Posterior vena cava (tissue), 2 donors: ENCODE measurements at places on chromosomes 5 and 9. TPM values are rescaled to one million over a fixed set of nuclear protein-coding genes. Genes with fewer than 3 reads are reported as not detected.
A peak's percentile ranks its signal among the peaks of the same experiment; 100 is the strongest.

ORM2 gene
- not detected for total RNA-seq

FOXD4L3 gene
- total RNA-seq, result not detected

ANKRD33B gene
- 3.3 TPM for total RNA-seq

SH3RF2 gene
- 4.5 TPM for total RNA-seq

IL5 gene
- not detected for total RNA-seq

DIMT1 gene
- 27.1 TPM for total RNA-seq

NR5A1 gene
- total RNA-seq, result not detected

BICD2 gene
- 40.2 TPM for total RNA-seq

CCDC183 gene
- 0.29 TPM for total RNA-seq

PCDHB2 gene
- 2.3 TPM for total RNA-seq

DNA sequence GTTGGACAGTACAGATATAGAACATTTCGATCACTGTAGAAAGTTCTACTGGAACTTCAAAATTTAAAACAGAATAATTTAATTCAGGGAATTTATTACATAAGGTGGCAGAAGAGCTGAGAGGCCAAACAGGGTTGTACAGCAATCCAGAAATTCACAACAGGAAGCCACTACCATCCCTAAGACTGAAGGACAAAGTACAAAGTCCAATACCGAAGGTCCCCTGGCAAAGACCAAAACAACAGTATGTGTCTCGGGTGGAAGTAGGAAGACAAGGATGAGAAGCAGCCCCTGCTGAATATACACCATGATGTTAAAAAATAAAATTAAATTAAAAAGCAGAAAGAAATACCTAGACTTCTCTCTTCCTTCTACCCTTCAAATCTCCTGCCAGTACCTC lies 19.9 kb downstream of the SGTB start:
- no peak for DNase-seq

- peak; percentile 31 for DNase-seq
These were observed 53.6 kb downstream of the RASGEF1C start for GRCh38 chr5:180155365-180155926.

GRCh38 chr5:68287631-68287975 lies 72.0 kb downstream of the PIK3R1 start:
- DNase-seq, result no peak

DNA sequence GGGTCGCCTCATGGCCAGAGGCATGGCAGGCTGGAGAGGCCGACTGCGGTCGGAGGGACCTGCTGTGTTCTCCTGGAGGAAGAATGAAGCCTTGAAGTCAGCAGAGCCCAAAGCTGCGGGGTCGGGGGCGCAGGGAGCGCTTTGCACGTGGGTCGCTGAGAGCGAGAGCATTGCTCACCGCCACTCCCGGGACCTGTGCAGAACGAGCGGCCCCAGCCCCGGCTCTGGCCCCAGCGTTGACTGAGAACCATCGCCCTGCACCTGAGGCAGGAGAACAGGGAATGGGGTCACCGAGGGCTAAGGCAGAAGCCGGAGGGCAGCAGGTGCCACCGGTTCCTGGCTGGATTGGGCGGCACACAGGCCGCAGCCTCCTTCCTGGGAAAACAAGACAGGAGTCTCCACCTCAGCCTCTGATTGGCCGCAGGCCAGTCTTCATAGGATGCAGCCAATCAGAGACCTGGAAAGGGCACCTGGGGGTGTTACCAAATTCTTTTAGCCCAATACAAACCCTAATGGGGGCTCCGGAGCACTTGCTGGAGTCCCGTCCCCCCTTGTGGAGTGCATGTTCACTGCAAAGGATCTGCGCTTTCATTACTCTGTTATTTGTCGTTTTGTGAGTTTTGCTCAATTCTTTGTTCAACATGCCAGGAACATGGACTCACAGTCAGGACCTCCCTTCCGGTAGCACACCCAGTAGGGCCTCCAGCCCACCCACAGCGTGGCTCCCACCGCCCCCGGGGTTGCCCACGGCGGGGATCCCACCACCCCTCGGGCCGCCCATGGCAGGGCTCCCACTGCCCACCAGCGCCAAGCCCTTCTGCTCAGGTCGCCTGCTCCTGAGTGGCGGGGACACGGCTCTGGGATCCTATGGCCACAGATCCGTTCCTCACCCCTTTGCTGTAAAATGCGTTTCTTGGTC lies 24.7 kb upstream of the SLC6A19 start:
- DNase-seq, result no peak

DNA sequence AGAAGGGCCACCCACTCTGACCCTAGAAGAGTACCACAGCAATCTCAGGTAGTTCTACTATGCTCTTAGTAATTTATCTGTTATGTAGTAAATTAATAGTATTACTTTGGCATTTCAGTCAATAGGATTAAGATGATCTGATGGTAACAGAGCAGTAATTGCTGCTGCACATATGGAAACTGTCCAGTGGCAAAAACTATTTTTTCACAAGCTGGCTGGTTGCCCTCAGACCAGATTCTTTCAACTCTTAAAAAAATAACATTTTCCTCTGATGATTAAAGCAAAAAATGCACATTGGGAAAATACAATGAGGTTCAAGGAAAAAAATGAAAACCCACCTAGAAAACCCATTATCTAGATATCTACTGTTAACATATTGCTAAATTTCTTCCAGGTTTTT lies 19.7 kb downstream of the GLRA1 start:
- DNase-seq, result no peak

GRCh38 chr5:176606032-176606431 lies 3.9 kb downstream of the GPRIN1 start:
- no peak for DNase-seq

GRCh38 chr5:151670083-151670686 lies 16.5 kb downstream of the SPARC start:
- DNase-seq, result no peak

- DNase-seq, result no peak
These were observed 34.6 kb downstream of the PKD2L2 start for GRCh38 chr5:137923856-137924255.

DNA sequence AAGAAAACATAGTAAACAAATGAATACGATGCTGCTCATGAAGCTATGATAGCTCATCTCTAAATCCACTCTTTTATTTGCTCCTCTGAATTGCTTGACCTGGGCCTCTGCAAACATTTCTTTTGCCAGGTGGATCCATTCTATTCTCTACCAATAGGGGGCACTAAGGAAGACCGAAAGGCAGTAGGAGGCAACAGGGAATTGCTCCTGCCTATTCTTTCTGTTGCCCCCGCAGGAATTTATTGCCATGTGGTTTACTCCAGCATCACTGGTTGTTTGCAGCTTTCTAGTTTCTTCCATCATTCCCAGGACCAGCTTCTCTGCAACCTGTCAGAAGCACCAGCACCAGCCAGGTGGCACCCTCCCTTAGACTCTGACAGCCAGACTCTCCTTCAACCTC lies 5.3 kb downstream of the GAPT start:
- DNase-seq, result no peak

DNA sequence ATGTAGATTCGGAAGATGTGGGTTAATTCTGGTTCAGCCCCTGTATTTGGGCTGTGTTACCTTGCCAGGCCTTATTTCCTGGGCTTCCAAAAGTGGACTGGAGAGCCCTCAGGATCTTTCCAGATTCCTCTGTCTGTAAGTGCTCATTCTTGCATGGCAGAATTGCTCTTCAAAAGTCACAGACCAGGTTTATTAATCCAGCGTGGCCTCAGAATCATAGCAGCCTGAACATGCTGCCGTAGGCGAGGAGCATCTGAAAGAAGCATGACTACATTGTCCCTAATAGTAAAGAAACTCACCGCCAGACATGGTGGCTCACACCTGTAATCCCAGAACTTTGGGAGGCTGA lies 307.8 kb downstream of the GADD45G start:
- DNase-seq, result no peak

GRCh38 chr5:79173626-79174025 lies 62.0 kb downstream of the BHMT start:
- no peak for DNase-seq

- DNase-seq, result no peak
These were observed 12.4 kb downstream of the LARP1 start for GRCh38 chr5:154767576-154767975.

DNA sequence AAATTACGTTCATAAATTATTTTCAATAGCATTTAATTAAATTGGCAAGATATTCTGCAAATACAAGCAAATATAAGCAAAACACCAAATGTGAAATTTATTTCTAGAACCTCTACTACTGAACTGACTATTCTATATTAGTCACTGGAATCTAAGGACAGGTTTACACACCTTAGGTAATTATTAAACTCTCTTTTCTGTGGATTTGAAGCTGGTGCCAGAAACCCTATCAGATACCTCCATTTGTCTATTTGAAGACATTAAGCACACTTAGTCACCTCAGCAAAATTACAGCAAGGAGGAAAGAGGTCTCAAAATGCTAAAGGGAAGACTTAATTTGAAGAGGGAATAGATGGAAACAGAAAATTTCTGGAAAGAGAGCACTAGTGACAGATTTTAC lies 83.4 kb downstream of the CPLANE1 start:
- DNase-seq, result no peak

DNA sequence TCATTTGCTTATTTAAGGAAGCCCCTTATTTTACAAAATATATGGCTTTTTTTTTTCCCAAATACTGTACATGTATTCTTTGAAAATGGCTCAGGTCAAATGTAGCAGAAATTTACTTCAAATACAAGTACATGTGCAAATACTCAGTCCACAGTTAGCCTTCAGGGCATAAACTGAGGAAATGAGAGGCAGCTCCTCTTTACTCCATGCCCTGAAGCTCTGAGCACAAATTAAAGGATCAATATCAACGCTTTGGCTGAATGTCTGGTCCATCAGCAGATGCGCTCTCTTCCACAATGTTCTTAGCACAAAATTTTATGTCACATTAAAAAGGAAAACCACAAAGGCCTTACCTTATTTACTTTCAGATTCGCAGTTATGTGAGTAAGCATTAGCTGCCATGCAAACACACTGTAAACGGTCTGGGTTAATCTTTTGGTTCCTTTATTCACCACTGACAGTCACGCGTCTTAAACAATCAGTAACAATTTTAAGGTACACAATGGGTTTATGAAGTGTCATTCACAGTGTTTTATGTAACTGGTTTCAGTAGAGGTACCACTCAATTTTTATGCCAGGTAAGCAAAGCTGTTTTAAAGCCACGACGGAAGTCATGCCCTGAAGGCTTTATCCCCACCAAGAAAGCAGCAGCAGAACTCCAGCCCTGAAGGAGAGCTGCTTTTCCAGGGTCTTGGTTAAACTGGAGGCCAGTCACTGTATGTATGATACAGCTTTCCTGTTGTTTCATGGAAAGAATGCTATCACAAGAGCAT lies 103.4 kb downstream of the OTULIN start:
- no peak for DNase-seq

DNA sequence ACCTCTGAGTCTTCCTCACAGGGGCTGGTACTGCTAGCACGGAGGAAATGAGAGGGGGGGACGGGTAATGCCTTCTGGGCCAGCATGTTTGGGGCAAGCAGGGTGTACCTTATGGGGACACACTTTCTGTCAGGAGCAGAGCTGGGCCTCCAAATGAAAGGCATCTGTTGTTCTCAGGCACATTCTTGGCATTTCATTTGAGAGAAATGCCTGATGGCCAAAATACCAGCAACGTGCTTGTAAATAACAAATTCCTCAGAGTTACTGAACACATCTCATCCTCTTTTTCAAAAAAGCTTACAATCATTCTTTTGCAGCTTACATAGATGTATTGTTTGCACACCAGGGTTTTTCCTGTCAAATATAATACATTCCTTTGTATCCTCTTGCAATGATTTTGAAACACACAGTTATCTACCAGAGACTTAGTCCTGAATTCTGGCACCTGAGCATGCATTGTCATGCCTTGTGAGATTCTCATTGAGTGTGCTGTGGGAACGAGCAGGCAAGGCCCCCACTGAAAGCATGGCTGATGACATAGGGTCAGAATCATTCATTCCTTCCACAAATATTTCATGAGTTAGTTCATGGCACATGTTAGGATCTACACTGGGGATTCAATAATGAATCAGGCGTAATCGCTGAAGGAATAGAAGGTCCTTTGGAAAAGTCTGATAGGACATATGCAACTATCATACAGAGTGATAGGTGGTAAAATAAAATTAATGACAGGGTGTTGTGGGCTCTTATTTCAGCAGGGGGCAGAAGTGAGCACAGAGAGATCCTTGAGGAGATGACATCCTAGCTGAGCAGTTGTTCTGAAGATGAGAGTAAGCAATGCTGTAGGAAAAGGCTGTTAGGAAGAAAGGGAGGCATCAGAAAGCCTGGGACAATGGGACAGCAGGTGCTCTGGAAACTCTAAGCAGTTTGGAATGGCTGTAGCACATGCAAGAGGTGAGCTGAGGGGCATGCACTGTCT lies 260.9 kb upstream of the TUT7 start:
- no peak for DNase-seq

DNA sequence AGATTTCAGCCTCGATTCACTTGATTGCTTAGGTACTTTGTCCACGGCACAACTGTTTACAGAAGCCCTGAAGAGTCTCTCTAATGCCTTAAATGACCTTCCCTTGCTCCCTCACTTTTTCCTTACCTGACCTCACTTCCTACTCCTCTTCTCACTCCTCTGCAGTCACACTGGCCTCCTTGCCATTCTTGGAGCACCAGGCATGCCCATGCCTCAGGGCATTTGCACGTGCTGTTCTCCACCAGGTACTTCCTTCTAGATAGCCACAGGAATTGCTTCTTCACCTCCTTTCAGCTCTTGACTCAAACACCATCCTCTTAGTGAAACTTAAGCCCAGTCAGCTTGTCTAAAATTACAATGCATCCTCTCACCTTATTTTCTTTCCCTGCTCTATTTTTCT lies 52.4 kb upstream of the TRAF1 start:
- no peak for DNase-seq

DNA sequence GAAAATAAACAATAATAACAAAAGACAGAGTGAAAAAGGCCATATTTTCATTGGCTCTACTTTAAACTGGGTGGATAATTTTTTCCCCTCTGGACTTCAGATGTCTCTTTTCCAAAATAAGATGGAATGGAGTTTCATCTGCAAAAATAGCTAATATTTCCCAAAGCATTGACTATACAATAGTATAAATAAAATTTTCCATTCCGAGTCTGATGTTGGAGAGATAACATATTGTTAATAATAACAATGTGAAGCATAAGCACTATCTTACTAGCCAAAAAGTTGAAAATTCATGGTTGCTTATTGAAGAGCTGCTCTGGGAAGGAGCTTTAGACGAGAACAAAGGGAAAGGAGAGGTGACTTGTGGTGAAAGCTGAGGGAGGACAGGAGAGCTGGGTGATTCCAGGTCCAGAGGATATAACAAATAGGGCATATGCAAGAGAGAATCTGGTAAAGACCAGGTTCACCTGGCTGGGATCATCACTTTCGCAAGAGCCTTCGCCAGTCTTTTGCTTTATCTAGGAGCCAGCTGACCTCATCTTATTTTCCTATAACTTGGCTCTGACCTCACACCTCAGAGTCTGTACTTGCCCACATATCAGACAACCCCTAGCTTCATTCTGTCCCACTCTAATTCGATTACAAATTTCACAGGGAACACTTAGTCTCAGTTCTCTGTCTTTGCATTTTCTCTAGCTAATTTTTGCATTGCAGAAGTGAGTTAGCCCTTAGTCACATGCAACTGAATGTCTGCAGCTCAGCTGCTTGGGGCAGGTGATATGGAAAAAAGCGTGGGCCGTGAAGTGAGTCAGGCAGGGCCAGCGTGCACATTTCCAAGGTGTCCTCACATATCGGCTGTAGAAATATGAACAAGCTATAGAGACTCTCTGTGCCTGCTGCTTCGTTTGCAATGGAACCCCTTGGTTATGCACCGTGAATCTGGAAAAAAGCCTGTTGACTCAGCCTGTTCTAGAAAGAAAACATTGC lies 7.6 kb upstream of the ZNF474 start:
- no peak for DNase-seq
